ENCODE measurements at places on chromosomes 3 and 15.

DNA sequence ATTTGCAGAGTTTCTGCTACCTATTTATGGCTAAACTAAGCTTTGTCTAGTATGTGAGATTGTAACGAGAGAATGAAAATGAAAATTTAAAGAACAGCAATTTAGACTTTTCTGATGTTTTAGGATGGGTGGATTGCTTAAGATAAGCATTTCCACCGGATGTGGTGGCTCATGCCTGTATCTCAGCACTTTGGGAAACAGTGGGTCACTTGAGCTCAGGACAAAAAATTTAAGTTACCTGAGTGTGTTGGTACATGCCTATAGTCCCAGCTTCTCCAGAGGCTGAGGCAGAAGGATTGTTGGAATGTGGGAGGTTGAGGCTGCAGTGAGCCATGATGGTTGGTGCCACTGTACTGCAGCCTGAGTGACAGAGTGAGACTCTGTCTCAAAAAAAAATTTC lies 3.3 kb downstream of the PPP4R2 start:
- DNase-seq = no peak

DNA sequence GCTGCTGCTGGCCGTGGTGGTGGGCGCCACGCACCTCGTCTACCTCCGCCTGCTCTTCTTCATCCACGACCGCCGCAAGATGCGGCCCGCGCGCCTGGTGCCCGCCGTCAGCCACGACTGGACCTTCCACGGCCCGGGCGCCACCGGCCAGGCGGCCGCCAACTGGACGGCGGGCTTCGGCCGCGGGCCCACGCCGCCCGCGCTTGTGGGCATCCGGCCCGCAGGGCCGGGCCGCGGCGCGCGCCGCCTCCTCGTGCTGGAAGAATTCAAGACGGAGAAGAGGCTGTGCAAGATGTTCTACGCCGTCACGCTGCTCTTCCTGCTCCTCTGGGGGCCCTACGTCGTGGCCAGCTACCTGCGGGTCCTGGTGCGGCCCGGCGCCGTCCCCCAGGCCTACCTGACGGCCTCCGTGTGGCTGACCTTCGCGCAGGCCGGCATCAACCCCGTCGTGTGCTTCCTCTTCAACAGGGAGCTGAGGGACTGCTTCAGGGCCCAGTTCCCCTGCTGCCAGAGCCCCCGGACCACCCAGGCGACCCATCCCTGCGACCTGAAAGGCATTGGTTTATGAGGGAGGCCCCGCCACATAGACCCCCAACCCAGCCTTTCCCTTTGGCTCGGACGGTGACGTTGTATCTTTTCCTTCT lies 1.1 kb downstream of the GPR27 start:
- no peak for DNase-seq

DNA sequence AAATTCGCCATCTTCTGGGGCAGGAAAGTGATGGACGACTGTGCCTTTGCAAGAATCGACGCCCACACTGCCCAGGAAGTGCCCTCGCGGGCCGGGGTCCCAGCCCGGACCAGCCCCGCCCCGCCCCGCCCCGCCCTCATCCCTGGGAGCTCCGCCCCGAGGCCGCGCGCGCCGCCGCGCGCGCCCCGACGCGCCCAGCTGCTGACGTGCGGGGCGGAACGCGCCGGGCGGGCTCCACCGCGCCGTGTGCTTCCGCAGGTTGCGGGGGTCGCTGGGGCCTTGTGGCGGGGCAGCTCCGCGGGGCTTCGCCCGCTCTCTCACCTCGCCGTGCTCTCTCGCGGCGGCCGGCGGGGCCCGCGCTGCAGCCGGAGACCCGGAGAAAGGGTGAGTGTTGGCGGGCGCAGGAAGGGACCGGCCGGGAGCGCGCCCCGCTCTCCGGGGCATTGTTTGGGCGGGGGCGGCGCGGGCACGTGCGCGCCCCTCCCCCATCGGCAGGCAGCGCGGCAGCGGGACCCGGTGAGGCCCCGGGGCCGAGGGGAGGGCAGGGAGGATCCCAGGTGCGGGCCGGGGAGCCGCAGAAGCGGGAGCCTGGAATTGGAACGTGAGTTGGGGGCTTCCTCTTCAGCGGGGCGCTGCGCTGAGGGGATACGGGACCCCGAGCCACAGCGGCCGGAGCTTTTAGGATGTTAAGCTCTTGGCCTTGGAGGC lies at the start of gene YEATS2:
Gene YEATS2 (plus strand): TSS at position 188 of the 708 bp plus-strand sequence. CDS start 17,366 bp downstream, outside the sequence.
- peak; percentile 79 for DNase-seq

GRCh38 chr15:68561901-68562300 lies 16.9 kb upstream of the CORO2B start:
- no peak for DNase-seq

- no peak for DNase-seq
Observed at GRCh38 chr3:94115482-94115881, 52.6 kb downstream of the NSUN3 start.

GRCh38 chr15:91099616-91099994 lies 452 bp upstream of the SV2B start:
- DNase-seq = peak; percentile 52

- no peak for DNase-seq
Observed at GRCh38 chr3:124999897-125000435, 55.8 kb downstream of the HEG1 start.

DNA sequence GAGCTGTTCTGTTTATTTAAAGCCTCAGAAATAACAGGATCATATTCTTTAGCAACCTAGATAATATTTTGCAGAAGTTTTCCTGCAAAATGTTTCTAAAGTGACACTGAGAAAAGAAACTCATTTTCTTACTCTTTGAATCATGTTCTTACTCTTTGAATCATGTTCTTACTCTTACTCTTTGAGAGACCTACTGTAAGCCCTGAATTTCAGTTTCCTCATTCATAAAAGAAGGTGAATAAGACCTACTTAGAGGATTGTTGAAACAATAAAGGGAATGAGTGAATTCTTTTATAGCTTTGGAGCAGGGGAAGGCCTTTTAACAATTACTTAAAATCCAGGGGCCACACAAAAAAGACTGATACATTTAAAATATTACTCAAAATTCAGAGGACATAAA lies 221.7 kb upstream of the CMC1 start:
- no peak for DNase-seq

DNA sequence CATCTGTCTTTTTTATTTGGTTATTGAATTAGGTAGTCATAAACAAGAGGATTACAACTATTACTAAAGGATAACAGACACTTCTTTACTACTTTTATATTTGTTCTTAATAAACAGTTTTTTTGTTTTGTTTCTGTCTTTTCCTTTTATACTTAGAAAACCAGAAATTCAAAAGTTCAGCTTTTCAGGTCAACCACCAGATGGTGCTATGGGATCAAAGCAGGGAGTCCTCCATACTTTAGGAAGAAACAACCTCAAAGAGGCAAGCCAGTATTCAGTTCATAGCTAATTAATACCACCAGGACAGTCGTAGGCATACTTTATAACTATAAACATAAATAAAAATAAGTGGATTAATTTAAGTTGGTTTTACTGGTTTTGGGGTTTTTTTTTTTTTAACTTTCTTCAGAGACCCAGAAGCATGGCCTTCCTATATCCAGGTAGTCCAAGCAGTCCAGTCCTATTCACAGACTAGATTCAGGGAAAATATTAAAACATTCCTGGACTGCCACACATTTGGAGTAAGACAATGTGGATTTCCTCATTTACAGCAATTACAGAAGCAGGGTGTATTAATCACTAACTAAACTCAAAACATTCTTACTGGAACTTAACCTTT lies 16.0 kb upstream of the EID1 start:
- peak; percentile 32 for DNase-seq

DNA sequence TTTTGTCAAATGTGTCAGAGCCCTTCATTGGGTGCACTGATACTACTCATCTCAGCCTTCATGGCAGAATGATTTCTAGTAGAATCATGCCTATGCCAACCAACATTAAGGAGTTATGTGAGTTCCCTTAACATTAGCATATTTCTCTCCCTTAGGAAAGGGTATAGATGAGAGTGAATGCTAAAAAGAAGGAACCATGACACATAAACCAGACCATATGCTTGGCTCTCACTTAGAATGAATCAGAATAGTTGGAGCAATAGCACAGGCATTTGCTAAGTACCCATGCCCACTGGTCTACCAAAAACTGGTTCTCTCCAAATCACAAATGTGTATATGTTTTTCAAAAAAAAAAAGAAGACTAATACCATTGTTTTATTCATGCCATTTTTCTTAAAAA lies 51.1 kb downstream of the STRIT1 start:
- no peak for DNase-seq

DNA sequence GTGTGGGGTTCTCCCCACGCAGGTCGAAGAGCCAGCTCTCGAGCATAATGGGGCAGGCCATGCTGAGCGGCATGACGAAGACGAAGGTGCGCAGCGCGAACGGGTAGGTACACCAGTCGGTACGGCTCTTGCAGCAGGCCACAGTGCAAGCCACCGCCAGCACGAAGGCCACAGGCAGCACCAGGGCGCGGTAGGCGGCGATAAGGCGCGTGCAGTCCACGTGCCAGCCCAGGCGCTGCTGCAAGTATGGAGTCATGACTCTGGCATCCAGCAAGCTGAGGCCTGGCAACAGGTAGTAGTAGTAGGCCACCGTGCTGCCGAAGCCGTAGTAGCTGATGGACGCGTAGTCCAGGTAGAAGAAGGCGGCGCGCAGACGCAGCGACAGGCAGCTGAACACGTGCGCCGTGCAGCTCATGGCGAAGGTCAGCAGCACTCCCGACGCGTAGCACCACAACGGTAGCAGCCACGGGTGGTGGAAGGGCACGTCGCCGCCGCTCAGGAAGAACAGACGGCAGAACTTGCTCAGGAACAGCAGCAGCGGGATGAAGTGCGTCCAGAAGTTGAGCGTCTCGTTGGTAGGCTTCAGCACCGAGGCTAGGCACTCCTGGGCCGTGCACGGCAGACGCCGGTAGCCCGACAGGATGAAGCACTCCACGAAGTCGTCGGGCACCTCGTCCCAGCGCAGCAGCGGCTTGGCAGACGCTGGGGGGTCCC lies 797 bp downstream of the PAQR9 start:
- DNase-seq = no peak

DNA sequence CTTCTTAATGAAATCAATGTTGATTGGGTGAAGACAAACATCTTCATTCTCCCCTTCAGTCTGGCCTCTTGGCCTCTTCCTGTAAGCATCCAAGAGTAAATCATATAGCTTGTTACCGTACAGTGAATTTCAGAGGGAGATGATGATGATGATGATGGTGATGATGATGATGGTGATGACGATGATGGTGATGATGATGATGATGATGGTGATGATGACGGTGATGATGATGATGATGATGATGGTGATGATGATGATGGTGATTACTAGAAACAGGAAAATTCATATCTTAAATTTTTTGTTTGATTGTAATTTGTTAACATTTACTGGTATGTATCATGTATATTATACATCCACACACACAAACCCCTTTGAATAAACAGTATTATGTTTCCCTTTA lies 256.1 kb upstream of the PLSCR5 start:
- no peak for DNase-seq

- no peak for DNase-seq
Observed at GRCh38 chr3:129118745-129119144, 2.9 kb downstream of the RAB43 start.

DNA sequence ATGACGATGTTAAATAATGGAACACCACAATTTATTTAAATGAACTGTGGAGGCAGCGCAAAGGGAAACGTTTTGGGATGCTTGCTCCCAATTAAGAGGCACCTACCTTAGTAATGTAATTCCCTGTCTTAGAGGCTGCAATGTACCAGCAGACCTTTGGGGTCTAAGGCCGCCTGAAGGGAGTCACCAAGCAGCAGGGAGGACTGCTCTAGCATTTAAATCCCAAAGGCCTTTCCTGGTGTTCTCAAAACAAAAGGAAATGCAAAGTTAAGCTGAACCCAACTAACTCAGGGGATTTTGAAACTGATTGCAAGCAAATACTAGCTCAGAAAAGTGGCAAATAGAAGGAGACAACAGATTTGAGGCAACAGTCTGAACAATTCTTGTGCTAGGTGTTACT lies 510.8 kb downstream of the GABRG3 start:
- DNase-seq = no peak

DNA sequence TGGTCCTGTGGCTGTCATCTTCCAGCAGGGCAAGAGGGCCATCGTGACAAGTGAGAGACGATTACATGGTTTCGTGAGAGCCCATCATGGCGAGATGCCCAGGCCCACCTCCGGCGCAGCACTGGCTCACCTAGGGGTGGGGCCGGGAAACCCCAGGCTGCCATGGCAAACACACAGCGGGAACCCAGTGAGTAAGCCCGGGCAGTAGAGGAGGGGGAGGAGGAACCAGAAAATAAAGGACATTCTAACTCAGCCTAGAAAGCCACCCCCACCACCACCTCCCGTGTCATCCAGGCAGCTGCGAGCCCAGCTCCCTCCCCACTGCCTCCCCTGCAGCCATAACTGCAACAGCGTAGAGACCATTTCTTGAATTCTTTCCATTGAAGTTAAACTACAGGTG lies 52.3 kb downstream of the PCSK6 start:
- no peak for DNase-seq

DNA sequence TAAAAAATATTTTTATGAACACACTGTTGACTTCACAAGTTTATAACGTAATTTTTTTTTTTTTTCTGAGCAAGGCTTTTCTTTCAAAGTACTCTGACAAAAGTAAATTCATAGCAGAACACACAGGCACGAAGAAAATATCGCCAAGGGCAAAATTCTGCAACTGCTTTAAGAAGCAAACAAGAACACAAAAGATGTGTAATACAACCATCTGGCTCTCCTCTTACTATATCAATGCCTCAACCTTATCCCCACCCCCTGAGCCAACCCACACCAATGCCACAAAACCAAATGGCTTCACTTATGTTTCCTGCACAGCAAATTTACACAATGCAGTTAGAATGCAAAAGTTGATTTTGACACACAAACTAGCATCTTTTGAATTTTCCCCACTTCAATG lies 274.2 kb downstream of the FOXP1 start:
- peak; percentile 59 for DNase-seq

DNA sequence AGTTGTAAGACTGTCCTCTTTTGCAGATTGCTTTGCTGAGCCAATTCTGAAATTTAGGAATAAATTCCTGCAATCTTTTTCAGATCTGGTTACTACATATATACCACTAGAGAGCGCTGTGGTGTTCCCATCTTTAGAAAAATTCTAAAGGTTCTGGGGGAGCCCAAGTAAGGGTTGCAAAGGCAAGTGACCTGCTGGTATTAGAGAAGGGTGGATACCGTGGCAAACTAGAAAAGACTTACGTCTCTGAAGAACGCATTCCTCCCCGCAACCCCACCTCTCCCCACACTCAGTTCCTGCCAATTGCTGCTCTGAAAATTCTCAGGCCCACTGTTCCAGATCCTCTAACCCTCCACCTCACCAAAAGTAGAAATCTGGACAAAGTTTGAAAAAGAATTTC lies 48.5 kb downstream of the EFHB start:
- DNase-seq = peak; percentile 3

- no peak for DNase-seq
Observed at GRCh38 chr3:30508339-30508738, 98.1 kb upstream of the TGFBR2 start.

- DNase-seq = no peak
Observed at GRCh38 chr15:32970847-32971246, 223.7 kb downstream of the FMN1 start.

GRCh38 chr3:64081235-64081630 lies 57.9 kb upstream of the PSMD6 start:
- DNase-seq = no peak

All from activated naive CD8-positive, alpha-beta T cell treated with anti-CD3 and anti-CD28 coated beads, Interleukin-2, amount 50 U/mL, for 24 hours (primary cell).